HCT116 (cell line): ENCODE measurements at places on chromosomes 6 and 20.

DNA sequence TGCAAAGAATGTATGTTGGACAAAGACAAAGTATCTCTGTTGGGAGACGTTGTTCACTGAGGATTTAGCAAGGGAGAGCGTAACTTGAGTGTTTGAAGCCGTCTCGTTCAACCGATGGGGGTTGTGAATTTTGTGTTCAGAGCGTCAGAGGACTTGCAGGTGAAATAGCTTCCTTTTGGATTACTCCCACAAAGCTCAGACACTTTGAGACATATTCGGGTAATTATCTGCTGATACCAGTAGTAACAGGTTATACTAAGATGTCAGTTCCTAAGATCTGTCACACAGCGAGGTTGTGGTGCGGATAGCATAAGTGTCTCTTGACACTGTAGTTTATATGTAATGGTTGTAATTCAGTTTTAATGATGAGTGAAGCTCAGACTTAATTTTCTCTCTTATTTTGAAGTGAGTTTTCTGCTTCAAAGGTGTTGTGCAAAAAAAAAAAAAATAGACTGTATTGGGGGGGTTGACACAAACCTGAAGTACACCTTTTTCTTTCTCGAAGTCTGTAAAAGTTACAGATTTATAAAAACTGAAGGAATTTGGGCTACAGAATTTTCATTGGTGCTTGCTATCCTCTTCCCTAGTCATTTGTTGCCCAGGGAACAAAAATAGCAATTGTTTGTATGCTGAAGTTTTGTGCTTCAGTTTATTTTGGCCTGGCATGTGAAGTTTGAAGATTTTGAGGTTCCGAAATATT, 1.7 kb downstream of the ASXL1 start:
- no peak for DNase-seq

- no peak for DNase-seq
These were observed 1.3 kb upstream of the HLA-B start for GRCh38 chr6:31358302-31358701.

GRCh38 chr6:137181891-137182653, 8.6 kb upstream of the IL22RA2 start:
- no peak for DNase-seq

- DNase-seq: no peak
These were observed 522.5 kb downstream of the EPM2A start for GRCh38 chr6:145212813-145213212.

DNA sequence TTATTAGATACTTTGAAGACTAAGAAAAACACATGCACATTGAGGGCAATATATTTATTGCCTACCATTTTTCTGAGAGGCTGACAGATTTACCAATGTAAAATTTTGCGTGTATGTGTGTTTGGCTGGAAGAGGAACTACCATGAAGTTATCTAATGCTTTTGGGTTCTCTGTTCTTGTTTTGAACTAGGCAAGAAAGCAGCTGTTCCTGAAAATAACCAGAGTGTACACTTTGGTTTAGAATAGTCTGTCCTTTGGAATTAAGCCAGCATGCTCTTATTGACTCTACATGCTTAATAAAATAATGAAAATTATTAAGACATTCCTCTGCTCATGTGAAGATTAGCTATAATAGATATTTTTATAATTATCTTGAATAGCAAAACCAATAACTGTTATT, 129.2 kb downstream of the MYB start:
- DNase-seq: no peak

GRCh38 chr6:108707328-108707976, 140.8 kb upstream of the ARMC2 start:
- no peak for DNase-seq

DNA sequence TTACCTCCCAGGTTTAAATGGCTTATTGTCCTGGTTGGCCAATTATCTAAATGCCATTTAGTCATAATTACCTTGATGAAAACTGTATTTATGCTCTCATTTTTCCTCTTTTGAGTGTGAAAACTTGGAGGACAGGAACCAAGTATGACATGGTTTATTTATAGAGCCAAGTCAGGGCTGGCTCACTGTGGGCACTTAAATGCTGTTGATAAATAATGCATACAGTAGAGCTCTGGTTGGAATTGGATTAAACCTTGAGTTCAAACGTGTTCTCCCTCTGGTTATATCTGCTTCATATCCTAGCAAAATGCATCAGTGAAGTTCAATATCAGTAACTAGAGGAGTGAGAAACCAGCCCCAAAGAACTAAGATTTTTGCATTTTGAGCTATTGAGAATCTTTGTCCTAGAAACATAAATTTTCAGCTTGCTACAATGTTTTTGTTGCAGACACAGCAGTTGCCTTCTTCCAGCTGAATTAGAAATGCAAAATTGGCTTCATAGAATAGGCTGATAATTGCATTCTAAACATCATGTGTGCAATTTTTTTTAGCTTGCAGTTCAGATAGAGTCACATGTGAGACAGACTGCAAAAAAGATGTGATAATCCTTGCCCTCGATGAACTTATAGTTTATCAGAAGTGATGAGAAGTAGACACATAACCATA, 255.8 kb downstream of the BTBD3 start:
- DNase-seq: no peak
